ENCODE measurements at places on chromosomes 11 and 22.

- peak; percentile 94 for DNase-seq
Measured at GRCh38 chr11:103108933-103109817, at the start of gene DYNC2H1. DYNC2H1 (plus strand) TSS chr11:103109426; CDS start chr11:103109575, 149 bp downstream.

DNA sequence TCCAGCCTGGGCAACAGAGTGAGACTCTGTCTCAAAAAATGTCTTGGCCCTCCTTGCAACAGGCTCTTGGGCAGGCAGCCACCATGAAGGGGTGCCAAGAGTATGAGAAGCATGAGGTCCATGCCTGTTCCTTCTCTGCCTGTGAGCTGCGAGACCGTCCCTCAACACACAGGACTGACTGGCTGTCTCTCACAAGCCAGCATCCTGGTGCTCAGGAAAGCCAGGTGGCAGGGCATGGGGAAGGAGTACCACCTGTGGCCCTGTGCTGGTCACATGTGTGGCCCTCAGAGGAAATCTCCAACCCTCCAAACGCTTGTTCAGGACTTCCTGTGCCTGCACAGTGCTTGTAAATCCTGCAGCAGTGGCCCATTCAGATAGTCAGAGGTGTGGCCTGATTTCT lies 83.2 kb downstream of the ATXN10 start:
- DNase-seq, result no peak

DNA sequence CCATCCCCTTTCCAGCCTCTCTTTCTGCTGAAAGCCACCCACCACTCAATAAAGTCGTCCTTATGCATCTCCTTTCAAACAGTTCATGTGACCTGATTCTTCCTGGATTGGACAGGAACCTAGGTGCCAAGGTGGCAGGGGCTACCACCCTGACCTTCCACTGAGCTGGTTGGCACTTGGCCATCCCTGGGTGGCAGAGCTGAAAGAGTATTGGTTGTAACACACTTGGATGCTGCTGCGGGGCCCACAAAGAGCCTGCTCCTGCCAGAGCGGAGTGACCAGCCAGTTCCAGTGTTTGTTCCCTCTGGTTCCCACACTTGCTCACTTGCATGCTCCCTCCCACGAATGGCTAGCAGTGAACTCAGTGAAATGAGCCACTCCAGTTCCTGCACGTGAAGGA lies 57.2 kb upstream of the OR4C15 start:
- DNase-seq, result no peak

DNA sequence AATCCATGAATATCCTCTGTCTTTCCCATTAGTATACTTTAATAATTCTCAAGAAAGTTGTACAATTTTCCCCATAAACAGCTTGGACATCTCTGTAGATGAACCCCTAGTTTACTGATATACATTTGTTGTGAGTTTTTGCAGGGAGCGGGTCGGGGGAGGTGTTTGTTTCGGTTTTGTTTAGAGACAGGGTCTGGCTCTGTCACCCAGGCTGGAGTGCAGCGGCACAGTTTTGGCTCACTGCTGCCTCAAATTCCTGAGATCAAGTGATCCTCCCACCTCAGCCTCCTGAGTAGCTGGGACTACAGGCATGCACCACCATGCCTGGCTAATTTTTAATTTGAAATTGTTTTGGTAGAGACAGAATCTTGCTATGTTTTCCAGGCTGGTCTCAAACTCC lies 57.6 kb downstream of the IGLL5 start:
- no peak for DNase-seq

GRCh38 chr11:63866211-63866610 lies 27.3 kb downstream of the MARK2 start:
- DNase-seq, result peak; percentile 54

GRCh38 chr11:102309621-102310541 lies 7.4 kb upstream of the BIRC3 start:
- DNase-seq, result no peak

GRCh38 chr11:70135625-70136059 lies 57.5 kb downstream of the ANO1 start:
- DNase-seq, result no peak

- peak; percentile 73 for DNase-seq
Measured at GRCh38 chr11:72813740-72814285, 398 bp upstream of the ATG16L2 start.

GRCh38 chr22:20799449-20799848 lies 25.5 kb downstream of the SERPIND1 start:
- no peak for DNase-seq

- no peak for DNase-seq
Measured at GRCh38 chr11:114178656-114179055, 117.5 kb upstream of the NNMT start.

- no peak for DNase-seq
Measured at GRCh38 chr11:119509969-119510401, 87.0 kb upstream of the THY1 start.

GRCh38 chr11:130652671-130653335 lies 204.4 kb downstream of the ADAMTS15 start:
- no peak for DNase-seq

DNA sequence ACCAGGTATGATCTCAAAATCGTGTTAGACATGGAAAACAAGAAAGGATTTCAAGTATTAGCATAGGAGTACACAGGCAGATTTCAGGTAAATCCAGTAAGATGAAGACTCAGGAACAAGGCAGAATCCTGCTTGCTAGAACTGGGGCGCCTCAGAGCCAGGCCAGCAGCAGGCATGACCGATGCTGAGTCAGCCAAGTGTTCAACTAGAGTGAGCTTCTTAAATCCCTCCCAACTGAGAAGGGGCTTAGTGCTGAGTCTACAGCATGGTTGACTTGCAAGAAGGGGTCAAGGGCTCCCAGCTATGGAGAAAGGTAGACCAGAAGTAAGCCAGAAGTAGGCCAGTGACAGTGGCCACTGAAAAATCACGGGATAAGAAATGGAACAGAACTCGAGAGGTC lies 12.4 kb downstream of the GRAP2 start:
- DNase-seq, result no peak

DNA sequence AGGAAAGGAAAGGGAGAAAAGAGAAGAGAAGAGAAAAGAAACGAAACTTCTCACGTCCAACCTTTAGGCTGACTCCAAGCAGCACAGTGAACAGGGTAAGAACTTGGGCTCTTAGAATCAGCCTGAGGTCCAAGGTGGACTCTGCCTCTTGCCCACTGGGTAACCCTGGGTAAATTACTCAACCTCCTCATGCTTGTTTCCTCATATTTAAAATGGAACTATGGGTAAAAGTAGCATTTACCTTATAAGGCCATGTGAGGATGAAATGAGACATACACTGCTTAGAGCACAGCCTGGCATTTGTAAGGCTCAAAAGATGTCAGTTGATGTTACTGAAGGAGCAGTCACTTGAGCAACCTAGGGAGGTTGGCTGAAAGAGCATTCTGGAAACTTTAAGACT lies 107.9 kb downstream of the C11orf58 start:
- DNase-seq, result no peak

GRCh38 chr11:13927481-13927880 lies 35.0 kb upstream of the SPON1 start:
- no peak for DNase-seq

GRCh38 chr11:46901156-46901555 lies 17.2 kb downstream of the LRP4 start:
- DNase-seq, result no peak

DNA sequence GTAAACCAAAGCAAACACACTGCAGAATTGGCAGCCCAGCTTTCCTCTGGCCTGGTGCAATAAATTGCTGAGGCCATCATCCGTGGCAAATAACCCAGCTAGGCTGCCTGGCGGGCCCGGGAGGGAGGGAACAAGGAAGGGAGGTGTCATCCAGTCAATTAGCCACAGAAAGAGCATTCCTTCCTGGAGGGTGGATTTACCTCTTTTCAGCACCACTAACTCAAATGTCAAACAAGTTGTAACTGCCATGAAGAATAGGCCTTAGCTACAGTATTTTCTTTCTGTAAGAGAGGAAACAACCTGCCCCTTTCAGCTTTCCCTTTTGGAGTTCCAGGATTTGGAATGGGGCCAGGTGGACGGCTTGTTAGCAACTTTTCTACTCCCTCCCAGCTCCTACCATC lies 163.8 kb upstream of the BDNF start:
- no peak for DNase-seq

GRCh38 chr11:62172294-62172693 lies 17.7 kb upstream of the SCGB1D1 start:
- DNase-seq, result no peak

GRCh38 chr11:111829185-111829968 lies 42.0 kb downstream of the ALG9 start:
- DNase-seq, result no peak

- DNase-seq, result peak; percentile 31
Measured at GRCh38 chr11:122248939-122249338, 132.9 kb upstream of the BLID start.

DNA sequence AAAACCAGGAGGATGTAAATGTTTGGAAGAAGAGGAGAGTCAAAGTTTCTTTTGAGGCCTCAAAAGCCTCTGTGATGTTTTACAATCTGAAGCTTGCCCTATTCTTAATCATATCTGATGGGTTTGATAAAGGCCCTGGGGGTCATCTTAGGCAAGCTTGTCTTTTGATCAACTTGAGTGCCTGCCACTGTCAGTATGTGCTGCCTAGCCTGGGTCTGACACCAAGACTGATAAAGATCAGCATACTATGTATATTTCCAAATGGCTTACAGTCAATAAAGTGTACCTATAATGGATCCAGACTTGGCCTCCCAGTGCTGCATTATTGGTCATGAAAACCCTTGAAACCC lies 12.7 kb downstream of the EHF start:
- no peak for DNase-seq

DNA sequence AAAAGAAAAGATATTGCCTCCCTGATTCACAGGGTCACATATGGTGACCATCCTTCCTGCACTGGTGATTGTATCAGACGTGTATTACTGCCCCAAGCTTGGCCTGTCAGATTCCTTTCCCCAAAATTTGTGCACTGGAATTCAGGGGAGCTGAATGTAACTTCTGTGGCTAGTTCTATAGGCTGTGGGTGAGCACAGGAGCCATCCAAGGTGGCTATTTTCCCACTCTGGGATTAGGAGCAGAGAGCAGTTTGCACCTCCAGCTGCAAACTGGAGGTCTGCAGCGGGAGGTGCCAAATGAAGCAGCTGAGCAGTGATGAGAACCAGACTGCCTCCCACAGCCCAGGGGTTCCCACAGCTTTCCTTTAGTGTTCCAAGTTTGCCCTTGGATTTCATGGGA lies 124.2 kb upstream of the PITPNB start:
- no peak for DNase-seq

- DNase-seq, result peak; percentile 28
Measured at GRCh38 chr11:66277471-66278362, at the start of gene CNIH2. CNIH2 (plus strand) TSS chr11:66278175; CDS start chr11:66278457, 282 bp downstream.
